ENCODE measurements at places on chromosomes 12 and 14.

GRCh38 chr12:27608890-27609289 lies 84.9 kb downstream of the PPFIBP1 start:
- no peak for DNase-seq

DNA sequence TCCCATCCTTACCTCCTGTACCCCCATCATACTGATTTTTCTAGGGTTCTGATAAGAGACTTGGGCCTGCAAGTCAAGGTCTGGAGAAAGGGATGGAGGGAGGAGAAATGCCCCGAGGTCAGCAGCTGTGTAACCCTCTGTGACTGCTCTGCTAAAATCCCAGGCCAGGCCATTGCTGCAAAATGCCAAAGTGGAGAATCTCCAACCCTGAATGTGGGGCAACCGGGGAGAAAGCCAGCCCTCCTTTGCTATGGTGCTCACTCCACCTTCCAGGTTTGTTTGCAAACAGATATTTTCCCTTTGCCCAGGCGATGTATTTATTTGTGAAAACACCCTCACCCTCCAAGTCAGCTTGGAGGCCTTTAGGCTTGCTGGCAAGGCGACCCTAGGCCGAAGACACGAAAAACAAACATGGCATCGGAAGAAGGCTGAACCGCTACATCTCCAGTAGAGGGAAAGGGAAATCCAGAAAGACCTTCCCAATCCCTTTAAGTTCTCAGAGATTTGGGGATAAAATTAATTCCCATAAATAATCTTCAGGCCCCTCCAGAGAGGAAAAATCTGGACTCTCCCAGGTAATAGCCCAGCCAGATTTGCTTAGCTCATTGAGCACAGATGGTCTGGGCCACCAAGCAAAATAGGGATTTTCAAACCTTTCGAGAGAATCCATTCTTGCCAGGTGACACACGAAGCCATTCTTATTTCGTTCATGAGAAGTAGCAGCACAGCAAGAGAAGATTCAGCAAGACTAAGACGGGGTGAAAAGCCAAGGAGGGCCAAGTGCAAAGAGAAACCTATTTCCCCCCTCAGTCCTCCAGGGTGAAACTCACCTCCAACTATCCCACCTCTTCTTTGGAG lies 1.3 kb upstream of the TBX5 start:
- DNase-seq, result no peak

GRCh38 chr14:84112589-84112988 lies 1417.4 kb upstream of the FLRT2 start:
- DNase-seq, result no peak

DNA sequence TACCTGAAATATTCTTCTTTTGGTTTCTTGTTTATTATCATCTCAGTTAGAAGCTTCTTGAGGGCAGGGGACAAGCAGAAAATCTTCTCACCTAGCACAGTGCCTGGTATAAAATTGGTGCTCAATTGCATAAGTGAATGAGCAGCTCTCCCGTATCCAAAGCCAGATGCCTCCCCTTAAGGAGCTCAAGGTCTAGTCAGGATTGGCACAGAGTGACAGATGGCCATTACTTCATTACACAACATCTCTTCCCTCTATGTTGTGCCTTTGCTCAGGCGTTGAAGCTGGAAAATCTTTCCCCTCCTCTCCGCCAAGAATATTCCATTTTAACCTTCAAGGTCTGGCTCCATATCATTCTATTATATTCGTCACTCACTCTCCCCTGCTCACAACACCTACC lies 3.6 kb downstream of the SLC4A8 start:
- no peak for DNase-seq

- no peak for DNase-seq
Observed at GRCh38 chr12:49279706-49280159, 14.9 kb downstream of the TUBA1C start.

- no peak for DNase-seq
Observed at GRCh38 chr12:13581031-13581430, 384.5 kb downstream of the EMP1 start.

DNA sequence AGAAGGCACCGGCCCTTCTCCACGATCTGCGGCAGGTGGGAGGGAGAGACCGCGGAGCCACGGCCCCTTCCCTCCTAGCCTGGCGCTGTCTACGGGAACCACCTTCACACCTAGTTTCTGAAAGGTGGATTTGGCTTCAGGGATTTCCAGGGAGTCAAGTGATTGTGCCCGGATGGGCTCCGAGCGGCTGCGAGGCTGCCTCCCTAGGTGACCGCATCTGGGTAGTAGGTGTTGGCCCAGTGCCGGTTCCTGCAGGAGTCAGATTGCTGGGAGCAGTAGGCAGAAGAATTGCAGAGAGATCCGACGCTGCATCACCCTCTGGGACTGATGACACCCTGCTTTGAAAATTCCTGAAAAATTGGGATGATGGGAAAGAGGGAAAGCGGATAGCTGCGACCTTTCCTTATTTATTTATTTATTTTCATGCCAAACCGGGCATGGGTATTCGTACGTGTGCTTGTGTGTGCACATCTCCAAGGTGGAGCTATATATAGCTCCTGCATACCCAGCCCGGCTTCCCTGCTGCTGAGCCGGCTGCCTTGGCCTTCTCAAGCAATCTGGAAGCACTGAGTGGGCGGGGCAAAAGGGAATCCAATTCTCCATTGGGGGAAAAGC lies 1.1 kb downstream of the CNTN1 start:
- no peak for DNase-seq

GRCh38 chr12:90064852-90065801 lies 356.5 kb upstream of the ATP2B1 start:
- peak; percentile 78 for DNase-seq

GRCh38 chr12:81170072-81170471 lies 92.2 kb downstream of the ACSS3 start:
- no peak for DNase-seq

DNA sequence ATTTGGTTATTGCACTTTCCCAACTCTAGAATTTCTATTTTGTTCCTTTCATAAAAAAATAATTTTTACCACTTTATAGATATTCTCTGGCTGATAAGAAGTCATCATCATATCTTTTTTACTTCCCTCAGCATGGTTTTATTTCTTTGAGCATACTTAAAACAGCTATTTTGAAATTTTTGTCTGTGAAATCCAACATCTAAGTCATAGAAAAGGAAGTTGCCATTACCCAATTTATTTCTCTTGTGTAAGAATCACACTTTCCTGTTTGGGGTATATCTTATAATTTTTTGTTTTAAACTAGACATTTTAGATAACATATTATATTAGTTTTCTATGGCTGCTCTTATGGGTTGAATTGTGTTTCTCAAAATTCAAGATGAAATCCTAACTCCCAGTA lies 400.2 kb upstream of the OR4E1 start:
- DNase-seq, result no peak

DNA sequence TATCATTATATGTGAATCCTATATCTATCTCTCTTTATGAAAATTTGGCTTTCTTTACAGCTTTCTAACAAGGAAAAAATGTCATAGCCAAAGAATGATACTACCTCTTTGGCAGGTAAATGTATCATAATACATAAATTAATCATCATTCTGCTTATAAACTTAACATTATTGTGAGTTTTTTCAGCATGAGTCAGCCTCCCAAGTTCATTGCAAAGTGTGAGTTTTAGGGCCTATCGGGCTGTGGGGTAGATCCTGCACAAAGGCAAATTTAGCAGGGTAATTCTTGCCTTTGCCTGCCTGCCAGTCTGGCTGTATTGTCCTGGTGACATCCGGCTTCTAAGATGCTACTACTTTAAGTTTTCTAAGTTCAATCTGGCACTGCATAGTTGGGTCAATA lies 412.6 kb downstream of the MDGA2 start:
- no peak for DNase-seq

DNA sequence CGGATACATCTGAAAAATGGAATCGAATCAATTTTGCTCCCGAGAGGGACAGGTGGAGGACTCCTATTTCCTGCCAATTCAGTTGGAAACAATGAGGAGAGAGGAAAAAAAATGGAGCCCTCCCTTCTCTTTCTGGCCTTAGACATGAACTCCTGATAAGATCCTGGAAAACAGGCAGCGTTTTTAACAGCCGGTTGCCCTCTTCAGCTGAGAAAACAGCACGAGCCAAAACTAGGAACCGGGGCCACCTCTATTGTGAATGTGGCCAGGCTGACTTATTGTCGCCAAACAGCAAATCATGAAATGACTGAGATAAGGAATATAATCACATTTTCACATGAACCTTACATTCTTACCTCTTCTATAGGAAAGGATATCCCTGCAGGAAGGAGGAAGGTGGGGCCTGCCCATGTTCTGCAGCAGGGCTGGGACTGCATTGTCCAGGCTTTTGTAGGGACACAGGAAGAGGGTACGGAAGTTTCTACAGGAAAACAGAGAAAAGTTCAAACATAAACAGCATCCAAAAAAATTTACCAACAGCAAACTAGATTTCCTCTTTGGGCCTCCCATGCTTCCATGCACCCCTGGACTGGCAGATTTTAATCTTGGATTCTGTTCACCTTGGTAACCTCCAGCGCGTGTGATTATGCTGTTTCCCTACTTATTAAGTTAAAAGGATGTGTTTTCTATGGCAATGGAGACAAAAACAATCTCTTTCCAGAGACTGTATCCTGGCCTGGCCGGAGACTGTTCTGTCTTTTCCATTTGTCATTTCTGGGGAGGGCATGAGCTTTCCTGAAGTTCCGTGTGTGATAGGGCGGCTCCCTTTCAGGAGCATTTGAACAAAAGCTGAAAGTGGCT lies 29.0 kb upstream of the ELK3 start:
- no peak for DNase-seq

GRCh38 chr14:71618047-71618446 lies 314.2 kb upstream of the RGS6 start:
- no peak for DNase-seq

DNA sequence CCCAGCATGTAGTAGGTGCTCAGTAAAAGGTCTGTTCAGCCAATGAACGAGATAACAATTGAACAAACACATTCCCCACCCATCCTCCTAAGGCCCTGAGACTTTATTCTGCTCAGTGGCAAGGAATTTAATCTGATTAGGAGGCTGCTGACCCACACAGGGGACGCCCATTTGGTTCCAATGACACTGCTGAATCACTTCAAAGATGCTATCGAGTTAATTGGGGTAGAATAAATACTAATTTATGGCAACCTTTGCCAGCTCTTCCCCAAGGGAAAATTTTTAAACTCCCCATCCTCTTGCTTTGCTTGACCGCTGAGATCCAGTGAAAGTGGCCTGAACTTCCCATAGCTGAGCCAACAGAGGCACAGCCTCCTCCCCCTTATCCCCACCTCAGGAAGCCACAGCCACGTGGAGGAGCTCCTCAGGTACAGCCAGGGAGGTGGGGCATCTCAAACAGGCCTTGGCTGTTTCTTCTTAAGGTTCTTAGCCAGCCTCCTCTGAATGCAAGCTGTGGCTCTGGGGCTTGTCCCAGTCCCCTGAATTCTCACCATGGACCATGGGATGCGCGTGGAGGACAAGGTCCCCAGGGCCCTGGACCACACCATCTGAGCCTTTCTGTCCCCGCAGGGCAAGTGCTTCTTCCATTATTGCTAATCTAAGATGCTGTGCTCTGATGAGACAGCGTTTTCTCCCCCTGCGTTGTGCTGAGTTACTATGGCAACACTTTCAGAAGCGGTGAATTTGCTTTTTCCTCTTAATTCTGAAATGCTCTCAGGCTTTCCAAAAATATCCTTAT lies 26.7 kb downstream of the C14orf132 start:
- DNase-seq, result no peak

- DNase-seq, result no peak
Observed at GRCh38 chr12:109723311-109723881, 9.8 kb downstream of the FAM222A start.

DNA sequence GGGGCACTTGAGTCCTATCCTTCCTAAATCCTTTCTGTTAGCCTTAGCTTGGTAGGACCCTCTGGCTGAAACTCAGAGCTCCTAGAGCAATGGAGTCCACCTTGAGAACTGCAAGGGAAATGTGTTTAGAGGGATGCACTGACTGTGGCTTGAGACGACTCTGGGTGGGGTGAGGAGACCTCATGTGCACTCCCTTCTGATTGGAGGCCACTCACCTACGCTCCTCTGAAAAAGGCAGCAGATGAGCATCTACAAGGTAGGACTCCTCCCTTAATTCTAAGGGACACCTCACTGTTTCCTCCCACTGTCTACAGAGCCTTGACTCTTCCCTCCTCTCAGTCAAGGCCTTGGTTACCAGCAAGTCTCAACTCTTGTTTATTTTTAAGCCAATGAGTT lies 1.0 kb downstream of the MAP3K12 start:
- no peak for DNase-seq

DNA sequence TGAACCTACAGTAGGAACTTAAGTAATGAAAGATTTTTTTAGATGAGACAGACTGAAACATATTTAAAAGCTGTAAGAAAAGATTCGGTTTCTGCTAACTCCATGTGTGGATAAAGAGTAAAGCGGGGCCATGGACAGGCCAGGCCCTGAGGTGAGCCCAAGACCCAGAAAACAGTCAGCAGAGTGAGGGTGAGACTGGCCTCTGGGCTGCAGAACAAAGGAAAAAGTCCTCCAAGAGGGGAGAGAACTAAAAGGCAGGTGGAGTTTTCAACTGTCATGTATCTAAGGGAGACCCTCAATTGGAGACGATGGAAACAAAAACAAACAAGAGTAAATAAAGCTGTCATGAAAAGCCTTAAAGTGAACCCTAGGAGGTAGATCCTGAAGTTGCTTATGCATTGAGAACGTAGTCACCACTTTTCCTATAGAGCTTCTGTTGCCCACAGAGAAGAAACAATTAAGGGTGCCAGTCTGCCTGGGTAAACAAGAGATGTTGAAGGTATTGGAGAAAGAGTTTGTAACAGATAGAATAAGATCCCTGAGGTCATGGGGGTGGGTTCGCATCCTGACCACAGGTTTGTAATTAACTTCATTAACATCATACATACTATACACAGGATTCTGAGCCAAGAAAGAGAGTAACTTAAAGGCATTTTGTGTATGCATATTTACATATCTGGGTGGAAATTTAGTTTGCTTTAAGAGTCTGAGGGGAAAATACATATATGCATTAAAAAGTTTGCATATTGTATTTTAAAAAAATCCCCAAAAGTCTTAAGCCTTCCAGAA lies 268.7 kb upstream of the PDE3A start:
- DNase-seq, result no peak

DNA sequence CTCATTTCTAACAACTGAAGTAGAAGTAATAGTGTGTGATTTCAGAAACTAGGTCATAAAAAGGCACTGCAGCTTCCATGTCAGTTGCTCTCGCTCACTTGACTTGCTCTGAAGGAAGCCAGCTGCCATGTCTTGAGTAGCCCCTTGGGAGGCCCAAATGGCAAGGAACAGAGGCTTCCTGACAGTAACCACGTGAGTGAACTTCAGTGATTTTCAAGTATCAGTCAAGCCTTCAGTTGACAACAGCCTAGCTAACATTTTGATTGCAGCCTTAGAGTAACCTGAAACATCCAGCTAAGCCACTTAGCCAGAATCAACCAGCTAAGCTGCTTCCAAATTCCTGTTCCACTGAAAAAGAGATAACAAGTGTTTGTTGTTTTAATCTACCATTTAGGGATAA lies 26.7 kb downstream of the TOGARAM1 start:
- DNase-seq, result no peak

- no peak for DNase-seq
Observed at GRCh38 chr12:26963413-26963812, 25.1 kb downstream of the FGFR1OP2 start.

GRCh38 chr12:120584343-120585149 lies 3.3 kb upstream of the POP5 start:
- no peak for DNase-seq
